ENCODE measurements at places on chromosomes 5 and 9.

GRCh38 chr9:757246-757881 is 84.1 kb upstream of the DMRT1 start:
- DNase-seq = no peak

- no peak for DNase-seq
These were observed 89.4 kb upstream of the CD180 start for GRCh38 chr5:67286006-67286405.

DNA sequence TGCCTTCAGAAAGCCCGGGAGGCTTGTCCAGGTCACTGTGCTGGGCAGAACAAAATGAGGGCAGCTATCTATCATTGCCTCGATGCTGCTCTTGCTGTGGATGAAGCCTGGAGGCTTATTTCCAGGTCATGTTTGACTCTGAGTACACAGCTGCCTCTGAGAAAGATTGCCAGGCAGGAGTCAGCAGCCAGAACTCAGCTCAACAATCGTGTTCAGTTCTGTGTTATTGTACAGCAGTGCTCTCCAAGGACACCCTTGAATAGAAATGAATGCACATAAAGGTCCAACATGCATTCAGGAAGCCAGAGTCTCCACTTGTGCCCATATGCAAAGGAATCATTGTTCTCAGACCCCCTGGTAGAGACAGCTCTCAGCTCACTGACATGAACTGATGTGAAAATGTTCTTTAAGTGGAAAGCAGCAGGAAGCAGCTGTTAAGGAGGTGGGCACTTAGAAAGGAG is 61.7 kb upstream of the ZFR start:
- no peak for DNase-seq

GRCh38 chr5:76074487-76075065 is 8.6 kb upstream of the SV2C start:
- no peak for DNase-seq

- no peak for DNase-seq
These were observed 34.2 kb downstream of the C9orf50 start for GRCh38 chr9:129586685-129587084.

- DNase-seq = no peak
These were observed 383.3 kb upstream of the SLC30A5 start for GRCh38 chr5:68710514-68710913.

DNA sequence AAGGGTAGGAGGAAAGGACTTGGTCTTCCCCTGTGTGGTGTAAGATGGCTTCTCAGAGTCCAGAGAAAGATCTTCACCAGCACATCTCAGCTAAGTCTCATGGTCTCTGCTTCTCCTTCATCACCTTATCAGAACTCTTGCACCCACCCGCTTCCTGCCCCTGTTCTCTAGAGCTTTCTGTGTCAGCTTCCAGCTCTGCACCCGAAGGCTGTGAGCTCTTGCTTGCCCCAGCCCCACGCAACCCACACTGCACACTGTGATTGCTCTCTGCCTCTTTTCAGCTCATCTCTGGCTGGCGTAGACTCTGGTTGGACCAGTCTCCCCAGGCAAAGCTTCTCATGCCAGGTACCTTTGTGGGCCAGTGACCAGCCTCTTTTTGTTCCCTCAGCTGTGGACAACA is 93.2 kb upstream of the RAPGEF1 start:
- no peak for DNase-seq

- DNase-seq = peak; percentile 40
These were observed 95.7 kb downstream of the TTC39B start for GRCh38 chr9:15211160-15211814.

GRCh38 chr5:175922192-175922885 is 45.8 kb downstream of the THOC3 start:
- peak; percentile 35 for DNase-seq

DNA sequence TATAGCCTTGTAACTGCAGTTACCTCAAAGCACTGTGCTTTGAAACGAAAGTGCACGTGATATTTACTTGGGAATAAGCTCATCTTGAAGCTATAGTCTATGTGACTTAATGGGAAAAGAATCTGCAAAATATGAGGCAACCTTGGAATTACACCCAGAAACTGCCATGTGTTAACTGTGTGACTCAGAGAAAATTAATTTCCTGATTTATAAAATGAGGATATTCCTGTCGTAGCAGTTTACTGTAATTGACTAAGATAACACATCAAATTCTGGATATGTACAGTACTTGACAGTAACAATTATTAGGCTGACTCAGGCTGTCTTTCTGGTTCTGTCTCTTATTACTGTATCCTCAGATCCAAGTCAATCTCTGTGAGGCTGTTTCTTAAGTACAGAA is 1079.9 kb upstream of the ACO1 start:
- peak; percentile 36 for DNase-seq

GRCh38 chr9:90023861-90024260 is 419.0 kb downstream of the GADD45G start:
- DNase-seq = no peak

DNA sequence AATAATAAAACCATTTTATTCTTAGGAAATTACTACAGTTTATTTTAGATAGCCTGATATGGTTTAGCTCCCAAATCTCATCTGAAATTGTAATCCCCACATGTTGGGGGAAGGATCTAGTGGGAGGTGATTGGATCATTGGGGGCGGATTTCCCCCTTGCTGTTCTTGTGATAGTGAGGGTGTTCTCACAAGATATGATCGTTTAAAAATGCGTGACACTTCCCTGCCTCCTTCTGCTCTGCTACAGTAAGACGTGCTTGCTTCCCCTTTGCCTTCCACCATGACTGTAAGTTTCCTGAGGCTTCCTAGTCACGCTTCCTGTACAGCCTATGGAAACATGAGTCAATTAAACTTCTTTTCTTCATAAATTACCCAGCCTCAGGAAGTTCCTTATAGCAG is 122.4 kb upstream of the FGF10 start:
- no peak for DNase-seq

DNA sequence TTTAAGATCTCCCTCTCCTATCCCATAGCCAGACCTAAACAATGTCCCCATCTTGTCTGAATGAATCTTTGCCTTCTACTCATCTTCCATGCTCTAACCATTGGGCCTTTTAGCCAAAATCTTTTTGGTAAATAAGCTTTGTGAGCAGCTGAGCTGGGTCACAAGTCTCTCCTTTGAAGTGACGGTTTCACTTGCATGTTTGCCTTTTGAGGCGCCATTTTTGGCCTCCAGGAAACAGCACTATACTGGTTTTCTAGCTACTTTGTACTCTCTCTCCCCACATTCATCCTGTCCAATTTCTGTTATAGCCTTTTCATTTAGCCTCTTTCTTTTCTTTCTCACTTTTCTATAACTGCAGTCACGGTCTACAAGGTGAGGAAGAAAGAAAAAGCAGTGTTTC is 195.5 kb upstream of the C9orf72 start:
- DNase-seq = no peak

GRCh38 chr5:132488590-132488989 is 2.0 kb downstream of the IRF1 start:
- no peak for DNase-seq

- DNase-seq = peak; percentile 73
These were observed 68.4 kb downstream of the COL27A1 start for GRCh38 chr9:114223564-114224246.

DNA sequence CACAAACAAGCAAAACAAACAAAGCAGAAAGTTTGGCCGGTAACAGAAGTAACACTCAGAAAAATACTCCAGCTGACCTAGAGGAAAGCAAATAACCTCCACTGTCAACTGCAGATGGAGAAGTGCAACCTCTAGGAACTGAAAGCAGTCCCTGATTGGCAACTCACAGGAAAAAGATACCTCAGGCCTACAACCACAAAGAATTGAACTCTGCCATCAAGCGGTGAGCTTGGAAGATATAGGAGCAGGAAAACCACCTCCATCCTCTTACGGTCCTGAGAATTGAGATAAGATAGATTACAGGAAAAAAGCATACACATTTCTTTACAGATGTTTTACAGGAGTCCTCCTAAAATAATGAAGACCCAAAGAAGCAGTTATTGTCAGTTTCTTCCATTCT is 184.5 kb downstream of the PDZD2 start:
- DNase-seq = no peak

GRCh38 chr9:73213300-73213699 is 61.6 kb downstream of the ANXA1 start:
- DNase-seq = no peak

GRCh38 chr5:146799231-146799630 is 79.3 kb downstream of the PPP2R2B start:
- DNase-seq = no peak

- no peak for DNase-seq
These were observed 65.9 kb downstream of the PRKACG start for GRCh38 chr9:68947842-68948569.

DNA sequence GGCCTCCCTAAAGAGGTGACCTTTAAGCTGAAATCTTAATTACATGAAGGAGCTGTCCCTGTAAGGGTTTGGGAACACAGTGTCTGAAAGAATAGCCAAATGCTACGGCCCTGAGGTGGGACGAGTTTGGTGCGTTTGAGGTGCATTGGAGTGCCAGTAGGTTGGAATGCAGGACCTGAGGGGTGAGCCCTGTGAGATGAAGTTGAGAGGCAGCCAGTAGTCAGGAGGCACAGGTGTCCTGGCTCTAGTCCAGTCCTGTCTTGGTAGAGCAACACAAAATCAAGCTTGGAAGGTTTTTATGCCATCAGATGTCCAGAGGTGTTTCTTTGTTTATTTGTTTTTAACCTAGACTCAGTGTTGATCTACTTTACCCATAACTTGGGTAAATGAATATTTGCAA is 108.5 kb downstream of the ARHGAP26 start:
- DNase-seq = no peak

DNA sequence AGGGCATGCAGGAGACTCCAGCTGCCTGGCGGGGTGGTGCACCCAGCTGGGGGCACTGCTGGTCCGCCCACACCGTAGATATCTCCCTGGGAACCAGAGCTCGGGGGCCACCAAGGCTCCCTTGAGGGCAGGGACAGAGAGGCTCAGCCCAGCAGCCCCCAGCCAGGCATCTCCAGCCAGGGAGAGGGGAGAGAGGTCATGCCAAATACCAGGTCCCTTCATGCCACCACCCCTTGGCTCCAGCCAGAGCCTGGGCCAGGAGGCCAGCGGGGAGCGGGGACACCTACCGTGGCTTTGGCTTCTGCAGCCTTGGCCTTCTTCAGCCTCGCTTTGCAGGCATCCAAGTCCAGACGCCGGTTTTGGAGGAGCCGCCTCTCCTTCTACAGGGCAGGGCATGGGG is 14.0 kb downstream of the SH3GLB2 start:
- DNase-seq = no peak

Data from RCC 7860 (cell line).